ENCODE measurements at places on chromosomes 11 and 22.

- DNase-seq = no peak
Measured at GRCh38 chr11:80109031-80109430, 668.2 kb upstream of the TENM4 start.

GRCh38 chr22:39710380-39711150 is 140.0 kb downstream of the CACNA1I start:
- DNase-seq = no peak

DNA sequence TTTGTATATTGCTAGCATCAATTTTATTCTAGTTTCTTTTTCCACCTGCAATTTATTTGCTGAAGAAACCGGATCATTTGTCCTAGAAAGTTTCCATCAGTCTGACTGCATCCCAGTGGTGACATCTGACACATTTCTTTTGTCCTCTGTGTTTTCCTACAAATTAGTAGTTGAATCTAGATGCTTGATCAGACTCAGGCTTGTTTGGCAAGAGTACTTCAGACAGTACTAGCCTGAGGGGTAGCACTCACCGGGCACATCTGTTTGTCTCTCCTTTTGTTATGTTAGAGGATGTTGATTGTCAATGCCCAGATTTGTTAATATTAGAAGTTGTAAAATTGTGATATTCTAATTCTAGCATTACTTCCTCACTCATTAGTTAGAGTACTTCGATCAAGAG is 204.8 kb downstream of the SWAP70 start:
- DNase-seq = no peak

GRCh38 chr11:37134637-37135036 is 536.6 kb upstream of the RAG2 start:
- DNase-seq = no peak

GRCh38 chr11:73273222-73273895 is 1.2 kb downstream of the P2RY6 start:
- DNase-seq = no peak

GRCh38 chr11:2092956-2093412 is 46.2 kb downstream of the IGF2 start:
- DNase-seq = no peak

DNA sequence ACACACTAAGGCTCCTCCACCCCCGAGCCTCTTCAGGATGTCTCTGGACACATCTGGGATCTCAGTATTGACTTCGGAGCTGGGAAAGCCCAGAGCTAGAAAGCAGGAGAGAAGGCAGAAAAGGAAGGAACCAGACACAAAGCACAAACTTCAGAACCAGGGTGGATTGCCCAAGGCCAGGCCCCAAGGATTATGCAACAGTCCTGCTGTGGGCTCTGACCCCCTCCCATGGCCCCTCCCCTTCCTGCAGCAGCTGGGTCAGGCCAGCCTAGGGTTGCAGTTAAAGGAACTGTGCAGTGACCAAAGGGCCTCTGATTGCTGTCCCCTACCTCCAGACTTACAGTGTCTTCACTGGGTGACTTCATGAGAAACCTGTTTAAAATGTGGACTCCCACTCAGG is 5.3 kb downstream of the KCNE3 start:
- no peak for DNase-seq

DNA sequence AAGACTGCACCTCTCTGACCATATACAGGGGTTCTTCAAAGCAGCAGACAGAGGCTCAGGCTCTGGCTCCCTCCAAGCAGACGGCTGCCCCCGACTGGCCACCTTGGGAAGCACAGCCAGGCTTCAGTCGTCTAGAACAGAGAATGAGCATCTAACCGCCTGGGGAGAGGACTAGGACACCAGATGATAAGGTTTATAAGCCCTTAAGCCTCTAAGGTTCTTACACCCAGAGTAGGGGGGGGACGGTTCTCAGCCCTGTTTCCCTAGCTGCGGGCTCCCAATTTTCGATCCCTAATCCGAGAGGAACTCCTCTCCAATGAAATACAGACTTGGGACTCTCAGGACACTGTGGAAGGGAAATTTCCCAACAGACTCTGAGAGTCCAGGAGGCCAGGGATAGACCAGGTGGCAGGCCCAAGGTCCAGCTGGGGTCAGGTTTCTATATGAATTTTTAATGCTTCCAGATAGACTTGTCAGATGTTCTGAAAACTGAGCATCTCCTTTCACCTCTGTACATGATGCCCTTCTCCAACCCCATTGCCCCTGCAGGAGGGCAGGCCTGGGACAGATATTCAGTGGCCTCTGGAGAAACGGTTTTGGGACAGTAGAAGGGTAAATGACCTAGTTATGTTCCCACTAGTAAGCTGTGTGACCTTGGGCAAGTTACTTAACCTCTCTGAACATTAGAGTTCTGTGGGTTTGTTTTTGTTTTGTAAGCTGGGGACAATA is 20.2 kb downstream of the RTN4RL2 start:
- peak; percentile 32 for DNase-seq

DNA sequence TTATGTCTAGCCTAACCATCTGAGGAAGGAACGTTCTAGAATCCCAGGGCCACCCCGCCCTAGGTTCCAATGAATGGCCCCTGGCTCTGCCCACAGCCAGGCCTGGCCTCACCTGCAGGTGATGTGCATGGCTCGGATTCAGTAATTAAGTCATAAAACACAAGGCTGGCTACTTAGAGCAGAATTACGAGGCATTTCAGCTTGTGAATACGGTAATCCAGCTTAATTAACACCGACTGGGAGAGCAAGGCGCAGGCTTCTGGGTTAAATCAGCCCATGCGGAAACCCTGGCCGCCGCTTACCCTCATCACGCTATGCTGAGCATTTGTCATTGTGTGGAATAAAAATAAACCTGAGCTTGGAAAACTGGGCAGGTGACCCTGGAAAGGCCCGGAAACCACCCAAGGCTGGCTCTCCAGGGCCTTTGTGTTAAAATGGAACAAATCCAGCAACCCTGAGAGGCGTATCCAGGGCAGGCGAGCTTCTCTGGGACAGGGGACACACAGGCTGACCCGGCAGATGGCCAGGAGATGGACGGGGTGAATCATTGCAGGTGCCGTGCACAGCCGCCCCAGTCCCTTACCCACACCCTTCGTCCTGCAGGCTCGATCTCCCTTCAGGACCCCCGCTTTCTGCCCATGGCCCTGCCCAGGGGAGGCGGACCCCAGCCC is 220.2 kb downstream of the CTTN start:
- DNase-seq = no peak

- no peak for DNase-seq
Measured at GRCh38 chr11:126884594-126884993, 116.0 kb downstream of the KIRREL3 start.

- no peak for DNase-seq
Measured at GRCh38 chr11:92416971-92417725, 192.5 kb downstream of the FAT3 start.

- DNase-seq = no peak
Measured at GRCh38 chr11:116958246-116958645, 120.8 kb upstream of the APOA1 start.

GRCh38 chr11:1674173-1675131 is 22.5 kb upstream of the KRTAP5-6 start:
- DNase-seq = no peak

DNA sequence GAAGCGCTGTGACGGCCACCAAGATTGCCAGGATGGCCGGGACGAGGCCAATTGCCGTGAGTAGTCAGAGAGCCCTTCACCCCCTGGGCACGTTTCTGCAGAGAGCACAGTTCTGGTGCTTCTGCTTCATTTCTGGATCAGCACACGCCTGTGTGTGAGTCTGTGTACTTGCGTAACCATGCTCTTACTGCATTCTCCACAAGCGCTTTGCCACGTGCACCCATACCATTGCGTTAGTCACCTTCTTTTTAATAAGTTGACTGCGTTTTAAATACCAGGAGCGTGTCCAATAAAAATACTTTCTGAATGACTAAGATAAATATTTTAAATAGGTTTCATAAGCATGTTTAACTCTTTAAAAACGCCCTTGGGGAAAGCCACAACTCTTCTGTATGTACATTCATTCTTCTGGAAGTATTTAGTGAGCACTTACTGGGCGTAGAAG is 143.0 kb upstream of the SORL1-AS1 start:
- DNase-seq = no peak

DNA sequence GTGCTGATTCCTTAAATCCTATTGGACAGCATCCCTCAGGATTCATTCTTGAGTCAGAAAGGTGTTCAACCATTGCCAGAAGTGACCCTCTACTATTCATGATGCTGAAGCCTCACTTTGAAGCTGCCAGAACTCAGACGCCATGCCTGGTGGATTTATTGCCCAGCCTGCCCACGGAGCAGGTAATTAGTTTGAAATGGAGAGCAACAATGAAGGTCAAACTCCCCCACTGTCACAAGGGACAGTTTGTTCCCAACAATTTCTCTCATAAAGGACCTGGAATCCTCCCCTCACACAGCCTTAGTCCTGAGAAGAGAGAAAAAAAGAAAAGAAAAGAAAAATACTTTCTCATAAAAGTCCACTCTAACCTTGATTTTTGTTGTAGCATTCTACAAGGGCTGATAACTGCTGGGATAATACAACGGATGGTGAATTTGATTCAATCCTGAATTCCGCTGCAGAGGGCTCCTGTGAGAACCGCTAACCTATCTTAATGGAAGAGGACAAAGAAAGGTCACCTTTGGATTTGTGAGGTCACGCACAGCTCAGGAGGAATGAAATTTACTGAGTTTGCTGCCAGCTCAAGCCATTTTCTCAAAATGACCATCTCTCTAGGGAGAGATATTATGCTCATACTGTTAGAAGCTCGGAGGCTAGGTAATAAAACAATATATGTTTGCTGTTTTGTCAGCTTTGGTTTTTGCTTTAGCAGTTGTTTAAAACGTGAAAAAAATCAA is 161.6 kb upstream of the SYN3 start:
- no peak for DNase-seq

DNA sequence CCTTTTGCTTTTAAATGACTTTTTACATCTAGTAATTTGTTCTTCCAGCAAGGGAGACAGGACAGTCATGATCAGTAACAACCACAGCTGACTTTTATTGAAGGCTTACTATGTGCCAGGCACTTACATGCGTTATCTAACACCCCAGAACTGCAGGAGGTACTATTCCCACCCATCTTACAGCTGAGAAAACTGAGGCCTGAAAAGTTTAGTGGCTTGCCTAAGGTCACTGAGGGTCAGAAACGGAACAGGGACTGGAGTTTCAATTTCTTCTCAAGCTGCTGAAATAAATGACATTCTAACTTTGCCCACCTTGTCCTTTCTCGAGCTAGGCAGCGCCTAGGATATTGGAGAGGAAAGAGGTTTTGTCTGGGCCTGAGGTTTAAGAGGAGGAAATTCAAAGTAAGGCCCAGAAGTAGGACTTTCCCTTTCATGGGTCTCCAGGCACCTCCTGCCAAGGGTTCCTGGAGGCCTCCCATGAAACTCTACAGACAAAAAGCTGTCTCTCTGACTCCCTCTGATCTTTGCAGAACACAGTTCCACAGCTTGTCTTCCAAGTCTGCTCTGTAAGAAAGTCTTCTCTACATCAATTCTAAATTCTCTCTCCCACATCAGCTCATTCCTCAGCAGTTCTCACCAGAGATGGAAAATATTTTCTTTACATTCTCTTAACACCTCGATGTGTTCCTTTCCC is 102.2 kb downstream of the NAT10 start:
- DNase-seq = no peak

- DNase-seq = no peak
Measured at GRCh38 chr11:61034704-61035525, 63.4 kb downstream of the CD6 start.

- DNase-seq = no peak
Measured at GRCh38 chr11:13040969-13041561, 31.9 kb downstream of the RASSF10 start.

DNA sequence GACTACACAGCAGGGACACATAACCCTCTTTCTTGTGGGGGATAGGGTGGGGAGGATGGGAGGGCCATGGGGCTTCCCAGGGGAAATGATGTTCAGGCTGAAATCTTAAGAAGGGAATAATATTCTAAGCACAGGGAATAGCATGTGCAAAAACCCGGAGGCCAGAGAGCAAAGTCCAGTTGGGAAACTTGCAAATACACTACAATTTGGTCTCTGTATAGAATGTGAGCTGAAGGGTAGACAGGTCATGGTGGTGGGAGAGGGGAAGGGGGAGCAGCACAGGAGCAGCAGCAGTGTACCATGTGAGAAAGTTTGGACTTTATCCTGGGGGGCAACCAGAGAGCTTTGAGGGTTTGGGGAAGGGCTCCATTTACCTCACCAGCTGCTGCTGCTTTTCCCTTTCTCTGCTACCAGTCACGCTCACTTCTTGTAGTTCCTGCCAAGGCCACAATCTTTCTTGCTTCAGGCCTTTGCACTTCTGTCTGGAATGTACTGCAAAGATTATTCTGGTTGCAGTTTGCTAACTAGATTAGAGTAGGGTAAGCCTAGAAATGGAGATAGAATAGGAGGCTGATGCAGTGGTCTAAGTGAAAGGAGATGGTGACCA is 43.0 kb downstream of the KREMEN1 start:
- DNase-seq = no peak

DNA sequence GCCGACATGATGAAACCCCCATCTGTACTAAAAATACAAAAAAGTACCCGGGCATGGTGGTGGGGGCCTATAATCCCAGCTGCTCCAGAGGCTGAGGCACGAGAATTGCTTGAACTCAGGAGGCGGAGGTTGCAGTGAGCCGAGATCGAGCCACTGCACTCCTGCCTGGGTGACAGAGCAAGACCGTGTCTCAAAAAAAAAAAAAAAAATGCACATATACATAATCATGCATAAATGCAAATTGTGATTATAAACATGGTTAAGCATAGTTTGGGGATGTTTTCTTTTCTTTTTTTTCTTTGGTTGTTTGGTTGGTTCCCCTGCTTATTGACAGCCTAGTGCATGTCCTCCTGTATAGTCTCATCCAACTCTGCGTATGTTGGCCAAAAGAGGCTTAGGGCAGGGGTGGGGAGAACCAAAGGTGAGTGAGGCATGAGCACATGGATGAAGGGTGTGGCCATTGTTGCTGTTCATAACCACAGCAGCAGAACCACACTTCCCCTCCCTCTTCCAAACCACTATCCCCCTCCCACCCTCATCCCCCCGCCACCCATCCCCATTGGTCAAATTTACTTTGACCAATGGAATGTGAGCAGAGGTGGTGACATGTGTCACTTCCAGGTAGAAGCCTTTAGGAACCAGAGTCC is 6.9 kb upstream of the VPS37C start:
- no peak for DNase-seq

GRCh38 chr11:10611979-10612862 is 43.8 kb upstream of the LYVE1 start:
- DNase-seq = no peak

GRCh38 chr11:17548444-17548843 is 1.4 kb downstream of the OTOG start:
- DNase-seq = no peak

DNA sequence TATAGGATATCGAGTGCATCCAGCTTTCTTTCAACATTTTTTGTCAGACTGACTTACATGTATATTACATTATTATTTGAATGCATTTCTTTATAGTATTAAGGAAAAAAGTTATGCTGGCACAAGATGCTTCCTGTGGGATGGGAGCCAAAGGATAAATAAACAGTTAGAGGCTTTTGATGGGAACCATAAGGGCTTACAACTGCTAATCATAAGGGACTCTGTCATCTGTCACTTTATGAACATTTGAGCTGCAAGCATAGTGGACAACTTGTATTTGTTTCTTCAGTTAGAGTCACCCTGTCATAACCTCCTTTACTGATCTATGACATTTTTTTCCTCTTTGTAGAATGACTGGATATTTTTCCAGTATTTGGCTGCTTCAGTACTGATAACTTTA is 132.4 kb upstream of the CHORDC1 start:
- DNase-seq = no peak

All from activated naive CD4-positive, alpha-beta T cell (primary cell).